GM12865 (cell line): ENCODE measurements at places on chromosomes 13 and 19.

GRCh38 chr13:22874839-22875238, 305.9 kb upstream of the SGCG start:
- DNase-seq, result no peak

- peak; percentile 10 for DNase-seq
Observed at GRCh38 chr13:26867451-26868091, 107.0 kb upstream of the GPR12 start.

DNA sequence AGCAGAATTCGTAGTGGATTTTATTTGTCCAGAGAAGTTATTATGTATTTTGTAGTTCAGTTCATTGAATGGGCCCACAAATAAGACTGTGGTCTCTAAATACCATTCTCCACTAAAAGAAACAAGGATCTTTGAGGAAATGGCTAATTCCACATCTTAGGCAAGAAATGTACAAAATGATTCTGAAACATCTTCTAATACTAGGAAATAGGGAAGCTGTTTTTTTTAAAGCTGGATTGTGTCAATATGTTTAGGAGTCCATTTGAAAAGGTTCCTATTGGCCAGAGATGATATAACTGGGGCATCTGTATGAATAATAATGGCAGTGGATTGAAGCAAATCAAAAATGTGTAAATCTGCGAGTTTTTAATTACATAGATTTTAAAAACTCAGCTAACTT, 88.5 kb upstream of the SIAH3 start:
- no peak for DNase-seq

DNA sequence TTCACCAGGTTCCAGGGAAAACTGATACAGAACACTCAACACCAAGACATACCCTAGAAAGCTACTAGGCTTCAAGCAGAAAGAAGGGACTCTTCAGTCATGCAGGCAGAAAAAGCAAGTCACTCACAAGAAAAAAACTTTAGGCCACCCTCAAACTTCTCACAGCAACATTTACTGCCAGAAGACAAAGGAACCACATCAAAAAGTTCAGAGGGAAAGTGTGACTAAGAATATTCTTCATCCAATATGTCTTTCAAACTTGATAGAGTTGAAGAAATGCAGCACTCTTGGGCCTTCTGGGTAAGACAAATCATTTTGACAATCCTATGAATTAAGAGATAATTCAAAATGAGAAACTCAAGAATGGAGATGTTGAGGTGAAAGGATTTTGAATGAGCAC, 7.7 kb downstream of the DZIP1 start:
- no peak for DNase-seq

DNA sequence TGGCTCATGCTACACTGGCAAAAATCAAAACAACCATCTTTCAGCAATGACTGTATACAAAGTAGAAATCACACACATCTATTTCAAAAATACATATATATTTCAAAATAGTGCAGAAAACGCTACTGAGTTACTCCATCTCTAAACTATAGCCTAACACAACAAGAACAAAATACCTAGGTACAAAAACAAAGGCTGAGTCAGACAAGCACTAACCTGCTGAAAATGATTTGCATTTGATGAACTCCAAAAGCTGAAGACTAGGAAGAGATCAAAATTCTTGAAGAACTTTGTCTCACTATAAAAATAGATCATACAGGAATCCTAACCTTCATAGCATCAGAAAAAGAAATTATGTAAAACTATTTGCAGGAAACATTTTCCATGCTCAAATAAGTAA, 381.6 kb downstream of the EFNB2 start:
- DNase-seq, result no peak

DNA sequence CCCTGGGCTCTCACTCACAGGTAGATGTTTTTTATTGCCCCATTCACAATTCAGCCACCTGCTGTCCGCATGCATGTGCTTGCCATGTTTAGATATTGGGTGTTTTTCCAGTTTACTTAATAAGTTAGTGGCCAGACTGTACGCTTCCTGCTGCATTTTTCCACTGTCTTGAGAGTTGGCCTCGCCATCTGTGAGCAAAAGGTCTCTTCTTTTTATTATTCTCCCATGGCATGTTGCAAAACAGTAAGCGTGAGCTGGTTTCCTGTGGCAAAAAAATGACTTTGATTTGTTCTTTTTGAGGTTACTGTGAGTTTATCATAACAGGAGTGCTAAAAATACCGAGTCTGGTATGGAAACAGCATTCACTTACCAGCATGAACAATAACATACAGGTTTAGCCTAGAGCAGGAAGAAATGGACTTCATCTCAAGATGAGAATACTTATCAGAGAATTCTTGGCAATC, 46.0 kb downstream of the SAE1 start:
- DNase-seq, result no peak

GRCh38 chr13:33970746-33971561, 153.0 kb downstream of the RFC3 start:
- DNase-seq, result no peak
